ENCODE measurements at places on chromosomes 7 and 10. TPM values are rescaled to one million over a fixed set of nuclear protein-coding genes. Genes with fewer than 3 reads are reported as not detected.

GRCh38 chr7:12728192-12728538 is 40.7 kb downstream of the ARL4A start:
- DNase-seq = no peak

DNA sequence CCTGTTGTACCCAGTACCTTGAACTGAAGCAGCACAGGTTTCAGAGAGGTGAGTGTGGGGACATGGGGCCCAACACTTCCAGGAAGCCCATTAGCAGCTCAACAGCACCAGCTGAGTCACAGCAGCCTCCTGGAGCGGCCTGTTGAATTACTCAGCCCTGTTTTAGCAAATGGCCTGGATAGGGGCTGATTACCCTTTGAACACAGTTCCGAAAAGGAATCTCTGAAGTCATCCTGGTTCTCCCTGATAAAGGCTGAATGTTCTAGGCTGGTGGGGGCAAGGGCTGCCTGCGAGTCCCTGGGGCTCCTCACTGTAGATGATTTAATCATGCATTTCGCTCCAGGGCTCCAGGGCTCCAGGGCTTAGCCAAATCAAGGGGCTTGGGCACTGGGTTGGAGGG is 287.5 kb downstream of the GRID1 start:
- no peak for DNase-seq

H2BK1 gene
- total RNA-seq = 2.2 TPM

GRCh38 chr7:70647801-70648498 is 484.0 kb upstream of the GALNT17 start:
- DNase-seq = peak; percentile 76

RNLS gene
- total RNA-seq = 3.5 TPM

MYOZ1 gene
- total RNA-seq = not detected

DNA sequence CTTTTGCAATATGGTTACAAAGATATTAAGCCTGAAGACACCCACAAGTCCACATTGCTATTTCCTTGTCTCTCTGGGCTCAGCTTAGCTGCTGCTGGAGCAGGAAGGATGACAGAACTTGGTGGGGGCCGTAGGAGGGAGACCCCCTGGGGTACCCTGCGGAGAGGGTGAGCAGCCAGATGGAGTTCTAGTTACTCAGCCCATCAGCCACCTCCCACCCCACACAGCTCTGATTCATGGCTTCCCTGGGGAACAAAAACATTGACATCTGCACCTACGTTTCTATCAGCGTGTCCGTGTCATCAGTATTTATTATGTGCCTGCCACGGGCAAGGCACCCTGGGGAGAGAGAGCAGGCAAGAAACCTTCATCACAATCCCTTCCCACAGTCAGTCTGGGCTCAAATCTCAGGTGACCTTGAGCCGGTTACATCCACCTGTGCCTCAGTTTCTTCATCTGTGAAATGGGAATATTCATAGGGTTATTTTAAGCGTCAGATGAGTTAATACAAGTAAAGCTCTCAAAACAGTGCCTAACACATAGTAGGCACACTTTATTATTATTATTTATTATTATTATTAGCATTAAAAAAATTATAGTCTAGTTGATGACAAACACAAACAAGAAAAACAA is 131.5 kb downstream of the C10orf105 start:
- no peak for DNase-seq

DNA sequence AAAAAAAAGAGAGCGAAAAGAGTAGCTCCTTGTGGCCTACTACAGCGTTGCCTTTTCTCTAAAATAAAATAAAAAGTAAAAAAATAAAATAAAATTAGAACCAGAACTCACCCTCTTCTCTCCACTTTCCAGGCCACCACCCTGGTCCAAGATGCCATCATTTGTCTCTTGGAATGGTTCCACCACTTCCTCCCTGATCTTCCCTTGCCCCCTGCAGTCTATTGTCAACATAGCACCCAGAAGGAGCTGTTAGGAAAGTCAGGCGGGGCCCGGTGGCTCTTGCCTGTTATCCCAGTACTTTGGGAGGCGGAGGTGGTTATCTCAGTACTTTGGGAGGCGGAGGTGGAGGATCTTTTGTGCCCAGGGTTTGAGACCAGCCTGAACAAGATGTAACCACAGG is 7.6 kb upstream of the GRID2IP start:
- DNase-seq = no peak

- DNase-seq = no peak
These were observed 91.4 kb downstream of the FAM107B start for GRCh38 chr10:14683256-14683655.

GRCh38 chr10:7787150-7787856 is 490 bp downstream of the KIN start:
- no peak for DNase-seq

GRCh38 chr7:26305090-26305868 is 13.6 kb downstream of the SNX10 start:
- DNase-seq = no peak

- DNase-seq = peak; percentile 40
These were observed 90.3 kb downstream of the SRPK2 start for GRCh38 chr7:105298439-105298894.

- no peak for DNase-seq
These were observed 20.4 kb upstream of the HILPDA start for GRCh38 chr7:128435327-128435686.

GRCh38 chr10:44932517-44933450 is 21.6 kb downstream of the TMEM72 start:
- peak; percentile 92 for DNase-seq

DNA sequence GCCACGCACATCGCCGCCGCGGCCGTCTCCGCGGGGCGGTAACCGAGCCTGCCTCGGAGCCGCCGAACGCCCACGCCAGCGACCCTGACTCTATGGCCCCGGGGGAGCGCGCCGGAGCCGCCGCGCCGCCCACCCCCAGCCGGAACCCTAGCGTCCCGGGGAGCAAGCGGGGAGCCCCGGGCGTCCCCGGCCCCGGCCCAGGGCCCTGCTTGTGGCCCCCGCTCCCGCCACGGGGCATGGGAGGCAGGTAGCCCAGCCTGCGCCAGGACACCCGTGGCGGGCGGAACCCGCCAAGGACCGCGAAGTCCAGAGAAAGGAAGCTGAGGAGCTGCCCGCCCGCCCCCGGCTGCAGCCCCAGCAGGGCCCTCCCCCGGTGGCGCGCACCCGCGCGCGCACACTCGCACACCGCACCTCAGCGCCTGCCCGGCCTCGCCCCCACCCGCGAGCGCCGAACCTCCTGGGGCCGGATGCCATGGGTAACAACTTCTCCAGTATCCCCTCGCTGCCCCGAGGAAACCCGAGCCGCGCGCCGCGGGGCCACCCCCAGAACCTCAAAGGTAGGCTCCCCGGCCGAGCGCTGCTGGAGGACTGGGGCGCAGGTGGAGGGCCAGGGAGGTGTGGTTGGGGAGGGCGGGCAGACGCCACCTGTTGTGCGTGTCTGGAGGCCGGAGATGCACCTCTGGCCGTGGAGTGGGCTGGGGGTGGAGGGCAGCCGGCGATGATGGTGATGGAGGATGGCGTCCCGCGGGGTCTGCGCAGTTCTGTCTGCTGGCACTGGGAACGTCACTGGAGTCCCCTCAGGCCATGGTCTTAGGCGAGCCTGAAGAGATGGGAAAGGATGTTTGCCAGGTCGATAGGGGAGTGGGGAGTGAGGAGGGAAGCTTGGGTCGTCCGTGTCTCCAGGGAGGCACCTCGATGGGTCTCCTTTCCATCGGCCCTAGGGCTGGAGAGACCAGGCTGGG is 692 bp downstream of the NEURL1 start:
- peak; percentile 69 for DNase-seq

POLR2J2 gene
- 20.8 TPM for total RNA-seq

CPA2 gene
- not detected for total RNA-seq

GRCh38 chr7:18679261-18679660 is 183.7 kb downstream of the HDAC9 start:
- no peak for DNase-seq

DNA sequence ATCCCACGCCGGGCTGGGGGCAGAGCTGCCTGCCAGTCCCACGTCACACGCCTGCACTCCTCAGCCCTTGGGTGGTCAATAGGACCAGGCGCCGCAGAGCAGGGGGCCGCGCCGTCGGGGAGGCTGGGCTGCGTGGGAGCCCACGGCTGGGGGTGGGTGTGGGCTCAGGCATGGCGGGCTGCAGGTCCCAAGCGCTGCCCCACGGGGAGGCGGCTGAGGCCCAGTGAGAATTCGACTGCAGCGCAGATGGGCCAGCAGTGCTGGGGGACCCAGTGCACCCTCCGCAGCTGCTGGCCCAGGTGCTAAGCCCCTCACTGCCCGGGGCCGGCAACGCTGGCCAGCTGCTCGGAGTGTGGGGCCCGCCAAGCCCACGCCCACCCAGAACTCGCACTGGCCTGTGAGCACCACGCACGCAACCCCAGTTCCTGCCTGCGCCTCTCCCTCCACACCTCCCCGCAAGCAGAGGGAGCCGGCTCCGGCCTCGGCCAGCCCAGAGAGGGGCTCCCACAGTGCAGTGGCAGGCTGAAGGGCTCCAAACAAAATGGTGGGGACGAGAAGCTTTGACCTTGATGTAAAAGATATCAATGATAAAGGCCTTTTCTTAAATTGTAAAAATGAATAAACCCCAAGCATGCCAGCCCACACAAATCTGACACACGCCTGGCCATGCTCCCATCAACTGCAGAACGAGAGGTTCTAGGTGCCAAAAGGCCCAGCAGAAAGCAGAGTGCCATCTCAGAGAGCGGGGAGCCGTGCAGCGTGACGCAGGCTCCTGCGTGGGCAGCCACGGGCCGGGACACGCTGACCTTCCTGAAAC is 255.5 kb downstream of the MAD1L1 start:
- DNase-seq = peak; percentile 21

- no peak for DNase-seq
These were observed 9.8 kb upstream of the LAMB1 start for GRCh38 chr7:108012499-108013430.

- DNase-seq = no peak
These were observed 10.4 kb upstream of the ATXN7L1 start for GRCh38 chr7:105886776-105887175.

DNA sequence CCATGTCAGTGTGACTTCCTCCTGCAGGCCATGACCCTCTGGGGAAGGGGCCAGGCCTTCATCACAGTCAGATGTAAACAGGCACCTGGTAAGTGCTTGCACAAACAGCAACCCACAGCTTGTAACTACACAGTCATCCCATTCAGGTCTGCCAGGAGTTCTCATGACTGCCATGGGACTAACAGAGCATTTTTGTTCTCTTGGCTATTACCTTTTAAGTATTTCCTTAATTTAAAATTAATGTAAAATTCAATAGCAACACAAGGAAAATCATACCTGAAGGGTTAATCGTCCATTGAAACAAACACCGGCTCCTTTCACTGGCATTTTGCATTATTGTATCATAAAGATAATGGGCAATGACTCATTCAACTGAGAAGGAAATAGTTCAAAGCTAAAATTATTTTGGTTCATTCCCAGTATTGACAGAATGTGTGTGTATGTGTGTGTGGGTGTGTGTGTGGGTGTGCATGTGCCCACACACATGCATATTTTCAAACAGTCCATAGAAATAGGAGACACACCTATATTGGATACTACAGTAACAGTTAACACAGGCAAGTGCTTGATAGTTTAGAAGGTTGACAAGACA is 307.9 kb downstream of the WDR11 start:
- no peak for DNase-seq

DNA sequence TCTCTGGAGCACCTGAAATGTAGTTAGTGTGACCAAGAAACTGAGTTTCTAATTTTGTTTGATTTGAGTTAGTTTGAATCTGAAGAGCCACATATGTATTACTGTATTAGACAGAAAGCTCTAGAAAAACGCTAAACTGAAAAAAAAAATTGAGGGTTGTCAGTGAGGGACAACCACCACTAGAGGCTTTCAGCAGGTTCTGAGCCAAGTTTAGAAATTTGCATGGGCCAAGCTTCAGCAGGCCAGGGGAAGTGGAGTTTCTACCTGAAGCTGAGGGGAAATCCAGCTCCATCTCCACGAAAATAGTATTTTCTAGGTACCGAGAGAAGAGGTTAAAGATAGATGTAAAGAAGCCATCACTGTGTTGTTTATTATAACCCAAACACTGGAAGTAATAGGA is 77.9 kb upstream of the PLXNA4 start:
- no peak for DNase-seq

- DNase-seq = peak; percentile 87
These were observed at the start of gene MYO1G for GRCh38 chr7:44978511-44979366. Gene MYO1G (minus strand): TSS chr7:44979015. CDS start chr7:44978961, 54 bp downstream.

GIMAP1 gene
- total RNA-seq = 43.0 TPM

GRCh38 chr10:129219364-129219763 is 247.7 kb upstream of the MGMT start:
- DNase-seq = no peak

GRCh38 chr7:72309476-72309875 is 102.7 kb downstream of the CALN1 start:
- no peak for DNase-seq

- DNase-seq = no peak
These were observed 16.6 kb downstream of the AKAP9 start for GRCh38 chr7:91957232-91957631.

DNA sequence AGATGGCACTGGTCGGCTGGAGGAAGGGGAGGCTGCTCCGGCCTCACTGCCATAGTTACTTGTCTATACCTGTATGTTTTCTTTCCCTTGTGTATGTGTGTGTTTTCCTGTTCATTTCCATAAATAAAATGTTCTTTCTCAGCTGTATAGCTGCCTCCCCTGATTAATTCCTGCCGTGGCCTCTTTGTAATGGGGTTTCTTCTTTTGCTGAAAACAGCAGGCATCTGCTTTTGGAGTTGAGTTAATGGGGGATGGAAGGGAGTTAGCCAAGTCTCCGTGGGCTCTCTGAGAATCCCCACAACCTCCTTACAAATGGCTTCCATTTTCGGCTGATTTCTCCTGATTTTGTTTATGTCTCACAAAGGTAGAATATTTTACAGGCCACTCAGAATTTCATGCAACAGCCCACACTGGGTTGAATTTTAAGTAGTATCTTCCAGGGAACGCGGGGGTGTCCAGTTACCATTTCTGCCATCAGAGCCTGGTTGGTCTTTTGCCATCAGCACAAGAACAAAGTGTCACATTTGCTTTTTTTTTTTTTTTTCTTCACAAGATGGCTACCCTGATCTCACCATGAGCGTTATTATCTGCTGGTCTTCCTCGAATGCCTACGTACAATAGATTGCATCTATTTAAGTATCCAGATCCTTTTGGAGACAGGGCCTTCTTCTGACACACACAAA is 88.1 kb upstream of the NRP1 start:
- no peak for DNase-seq

ADRA2A gene
- not detected for total RNA-seq

DNA sequence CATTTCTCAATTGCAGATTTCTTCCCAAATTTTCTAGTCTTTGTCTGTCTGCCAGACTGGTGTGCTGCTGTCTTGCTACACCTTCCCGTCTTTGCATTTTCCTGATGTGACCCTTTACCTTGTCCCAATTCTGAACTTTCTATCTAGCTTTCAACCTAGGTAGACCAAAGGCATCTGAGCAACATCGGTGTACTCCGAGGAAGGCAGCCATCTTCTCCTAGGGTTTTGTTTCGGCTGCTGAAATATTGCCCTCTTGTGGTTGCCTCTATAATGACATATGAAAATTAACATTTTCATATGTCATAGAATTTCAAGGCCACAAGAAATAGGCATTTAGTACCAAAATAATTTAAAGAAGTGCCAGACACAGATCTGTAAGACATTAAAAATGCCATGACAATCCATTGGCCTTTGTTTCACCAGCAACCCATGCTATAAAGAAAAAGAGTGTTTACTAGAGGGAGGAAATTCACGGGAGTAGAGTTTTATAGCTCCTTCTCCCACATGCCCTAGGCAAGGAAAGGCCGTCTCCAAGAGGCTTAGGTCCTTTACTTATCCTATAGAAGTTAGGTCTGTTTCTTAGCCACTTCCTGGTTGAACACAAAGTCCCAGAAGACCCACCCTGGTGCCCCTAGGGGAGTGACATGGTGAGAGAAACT is 23.4 kb downstream of the OR9A2 start:
- DNase-seq = no peak

AKR1E2 gene
- total RNA-seq = 6.5 TPM

GRCh38 chr10:123150986-123151736 is 3.0 kb upstream of the BUB3 start:
- DNase-seq = peak; percentile 63

GRCh38 chr7:99505324-99505662 is 831 bp downstream of the ZKSCAN5 start:
- no peak for DNase-seq
